Endothelial cell (in vitro differentiated cells): ENCODE measurements at places on chromosomes 6 and 20. TPM values are rescaled to one million over a fixed set of nuclear protein-coding genes. Genes with fewer than 3 reads are reported as not detected.

- DNase-seq = no peak
Observed at GRCh38 chr6:14620522-14620921, 502.9 kb downstream of the CD83 start.

DNA sequence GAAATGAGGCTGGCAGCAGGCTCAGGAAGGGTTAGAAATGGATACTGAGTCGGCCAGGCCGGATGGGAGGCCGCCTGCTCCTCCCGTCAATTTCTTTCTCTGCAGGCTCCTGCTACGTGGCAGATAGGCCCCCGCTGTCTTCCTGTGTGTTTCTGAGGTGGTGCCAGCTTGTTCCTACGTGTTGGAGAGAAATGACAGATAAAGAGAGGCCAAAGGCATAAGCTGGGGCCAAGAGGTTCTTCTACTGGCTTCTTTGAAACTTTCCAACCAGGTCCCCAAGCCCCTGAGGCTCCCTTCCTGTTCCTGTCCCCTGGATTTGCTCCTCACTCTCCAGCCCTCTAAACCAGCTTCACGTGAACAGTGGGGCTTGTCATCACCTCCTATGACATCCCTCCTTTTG, 76.8 kb downstream of the TCP11 start:
- DNase-seq = no peak

Gene ARMC2
- 6.3 TPM for total RNA-seq

Gene EYA2
- total RNA-seq = not detected

GRCh38 chr6:158242071-158242606, 70.1 kb upstream of the TULP4 start:
- DNase-seq = no peak

DNA sequence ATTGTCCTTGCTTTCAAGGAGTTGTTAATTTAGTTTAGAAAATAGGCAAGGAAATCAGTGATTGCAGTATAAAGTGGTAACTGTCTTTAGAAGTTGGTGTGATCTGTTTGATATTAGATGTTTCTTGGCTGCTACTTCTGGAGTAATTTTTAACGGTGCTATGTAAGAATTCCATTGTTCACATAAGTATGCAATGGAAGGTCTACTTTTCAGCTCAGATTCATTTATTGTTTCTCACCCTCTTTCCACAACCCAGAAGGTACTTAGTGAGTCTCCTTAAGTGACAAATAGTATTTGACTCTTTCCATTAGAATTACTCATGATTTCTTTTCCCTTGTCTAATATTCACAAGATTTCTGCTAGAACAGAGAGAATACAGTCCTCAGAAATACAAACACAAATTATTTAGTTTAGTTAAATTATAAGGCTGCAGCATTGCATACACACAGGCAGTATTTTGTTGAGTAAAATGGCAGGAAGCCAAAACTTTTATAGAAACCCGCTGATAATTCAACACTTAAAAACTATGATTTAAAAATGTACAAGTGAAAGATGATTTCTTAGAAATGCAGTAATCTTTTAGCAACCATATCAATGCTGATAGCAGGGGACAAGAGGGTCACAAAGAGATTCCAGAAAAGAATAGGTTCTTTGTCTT, 554.3 kb downstream of the CD109 start:
- no peak for DNase-seq
